LHCN-M2 (cell line): ENCODE measurements at places on chromosomes 7 and 10. TPM values are rescaled to one million over a fixed set of nuclear protein-coding genes. Genes with fewer than 3 reads are reported as not detected.

The ALDH18A1 gene
- 78.7 and 104 TPM in 2 replicates for total RNA-seq

The NKX1-2 gene
- not detected in 2 replicates for total RNA-seq

The MINDY4 gene
- 3.7 and 5.1 TPM in 2 replicates for total RNA-seq

The BAIAP2L1 gene
- 2.9 TPM in 2 replicates for total RNA-seq

The PRKCQ gene
- not detected in 2 replicates for total RNA-seq

The DPP6 gene
- total RNA-seq, result not detected in 2 replicates

The MYL10 gene
- 0.34 TPM in 1 of 2 replicates, not detected in the other for total RNA-seq
